Diencephalon (tissue), 1 donor: ENCODE measurements at places on chromosomes 4 and X. TPM values are rescaled to one million over a fixed set of nuclear protein-coding genes. Genes with fewer than 3 reads are reported as not detected.

SMIM31 gene
- total RNA-seq: not detected

AGA gene
- total RNA-seq: 21.5 TPM

DNAJB14 gene
- 96.0 TPM for total RNA-seq

ZAR1 gene
- total RNA-seq: 0.23 TPM

UNC5C gene
- total RNA-seq: 18.9 TPM

HPSE gene
- 2.1 TPM for total RNA-seq

FATE1 gene
- not detected for total RNA-seq

GRPR gene
- total RNA-seq: 1.4 TPM

NXF2 gene
- 0.23 TPM for total RNA-seq

MYOZ2 gene
- 1.8 TPM for total RNA-seq

AFP gene
- total RNA-seq: not detected

ADH7 gene
- not detected for total RNA-seq
